Fibroblast of lung (primary cell): ENCODE measurements at places on chromosomes 13 and 19. TPM values are rescaled to one million over a fixed set of nuclear protein-coding genes. Genes with fewer than 3 reads are reported as not detected.

LAIR1 gene
- not detected in 2 replicates for total RNA-seq

PRX gene
- 3.1 and 3.6 TPM in 2 replicates for total RNA-seq

ZNF776 gene
- 10.3 and 20.0 TPM in 2 replicates for total RNA-seq

DNA sequence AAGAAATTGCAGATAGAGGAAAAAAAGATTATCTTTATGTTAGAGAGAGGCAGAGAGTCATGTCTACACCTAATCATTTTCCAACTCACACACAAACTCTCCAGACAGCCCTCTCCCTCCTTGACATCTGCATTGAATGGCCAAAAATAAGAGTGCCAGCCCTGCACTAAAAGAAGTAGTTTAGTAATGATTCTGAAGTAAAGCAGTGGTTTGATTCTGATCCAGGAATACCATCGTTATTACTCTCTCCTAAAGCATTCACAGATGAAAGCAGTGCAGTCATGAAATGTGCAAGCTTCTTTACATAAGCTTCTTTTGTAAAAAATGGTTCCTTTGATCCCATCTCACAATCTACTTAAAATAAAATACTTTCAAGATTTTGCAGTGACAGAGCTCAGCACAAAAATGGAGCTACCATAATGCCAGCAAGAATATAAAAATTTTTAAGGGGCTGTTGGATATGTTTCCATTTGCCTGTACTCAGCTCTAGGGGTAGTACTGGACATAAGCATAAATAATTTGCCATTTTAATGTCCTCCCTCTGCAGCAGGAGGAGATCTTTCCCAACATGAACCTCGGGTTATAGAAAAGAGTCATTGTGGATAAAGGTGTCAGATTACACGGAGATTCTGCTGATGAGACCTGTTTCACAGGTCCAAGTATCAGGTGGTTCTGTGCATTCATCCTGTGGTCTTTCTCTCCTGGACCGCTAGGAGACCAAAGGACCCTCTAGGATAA is 406.3 kb downstream of the DCT start:
- peak; percentile 91 for DNase-seq

- DNase-seq: peak; percentile 52
Measured at GRCh38 chr13:41614671-41615527, 157.5 kb downstream of the RGCC start.

DNA sequence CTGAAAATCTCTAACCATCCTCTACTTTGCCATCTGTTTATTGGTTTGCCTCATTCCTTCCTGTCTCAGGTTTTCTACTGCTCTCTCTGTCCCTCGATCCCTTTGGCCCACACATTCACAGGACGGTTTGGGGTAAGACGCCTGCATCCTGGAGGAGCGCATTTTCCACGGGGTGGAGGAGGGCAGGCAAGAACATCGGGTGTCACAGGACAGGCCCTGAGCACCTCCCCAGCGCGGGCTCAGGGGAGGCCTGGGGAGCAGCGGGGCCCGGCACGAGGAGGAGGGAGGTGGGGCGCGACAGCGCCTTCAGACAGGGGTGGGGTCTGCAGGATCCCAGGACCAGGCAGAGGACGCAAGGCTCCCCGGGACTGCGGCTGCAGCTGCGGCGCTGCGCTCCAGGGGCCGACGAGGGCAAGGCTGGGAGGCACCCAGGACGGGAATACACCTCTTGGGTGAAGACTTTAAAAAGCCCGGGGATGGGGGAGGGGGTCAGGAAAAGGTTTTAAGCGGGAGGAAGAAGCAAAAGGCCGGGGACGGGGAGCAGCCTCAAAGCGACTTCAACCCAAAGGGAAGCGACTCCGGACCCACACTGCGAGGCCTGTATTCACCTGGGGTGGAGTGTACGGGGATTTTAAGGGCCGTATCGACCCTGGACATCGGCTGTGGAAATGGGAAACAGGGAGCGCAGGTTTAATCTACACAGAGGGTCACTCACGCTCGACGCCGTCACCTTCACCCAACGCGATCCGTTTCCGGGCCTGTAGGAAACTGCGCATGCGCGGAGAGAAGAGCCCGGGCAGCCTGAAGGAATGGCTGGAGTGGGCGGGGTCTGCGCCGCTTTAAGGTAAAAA is at the start of gene ZNF415:
Gene ZNF415 (minus strand): TSS at position 770 of the 851 bp plus-strand sequence. CDS start 10,234 bp downstream, outside the sequence.
- peak; percentile 69 for DNase-seq

DNA sequence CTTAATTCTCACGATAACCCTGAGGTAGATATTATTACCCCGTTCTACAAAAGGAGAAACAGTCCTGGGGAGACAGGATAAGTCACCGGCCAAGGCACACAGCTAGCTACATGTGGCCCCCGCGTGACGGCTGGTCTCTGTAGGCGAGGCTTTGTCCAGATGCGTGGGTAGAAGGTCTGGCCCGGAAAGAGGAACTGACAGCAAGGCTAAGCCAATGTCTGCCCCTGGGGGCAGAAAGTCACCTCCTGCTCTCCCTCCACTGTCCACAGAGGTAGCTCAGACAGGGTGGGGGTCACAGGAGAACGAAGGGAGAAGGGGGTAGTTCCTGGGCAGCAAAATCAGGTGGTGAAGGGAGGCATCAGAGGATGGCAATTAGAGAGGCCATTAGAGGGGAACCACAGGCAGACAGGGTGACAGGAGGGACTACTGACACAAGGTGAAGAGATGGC is 1.8 kb downstream of the APOC4 start:
- DNase-seq: no peak
